AG08396 (cell line): ENCODE measurements at places on chromosomes 5 and 9.

DNA sequence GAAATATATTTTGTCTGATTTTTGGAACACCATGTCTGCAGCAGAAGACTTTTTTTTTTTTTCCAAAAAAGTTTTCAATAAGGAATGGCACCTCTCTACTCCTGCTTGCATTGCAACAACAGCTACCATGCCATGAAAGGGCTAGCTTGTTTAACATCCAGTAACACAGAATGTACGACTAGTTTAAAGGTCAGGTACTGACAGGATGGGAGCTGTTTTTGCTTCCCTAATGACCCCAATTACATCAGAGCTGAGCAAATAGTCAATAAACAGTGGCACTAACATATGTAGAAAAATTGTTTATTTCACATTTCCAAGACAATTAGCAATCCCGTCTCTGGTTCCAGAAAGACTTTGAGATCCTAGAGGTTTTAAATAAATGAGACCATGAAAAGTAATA is 693.8 kb downstream of the NR2F1-AS1 start:
- DNase-seq, result no peak

GRCh38 chr5:103295424-103295823 is 36.9 kb downstream of the MACIR start:
- DNase-seq, result no peak

DNA sequence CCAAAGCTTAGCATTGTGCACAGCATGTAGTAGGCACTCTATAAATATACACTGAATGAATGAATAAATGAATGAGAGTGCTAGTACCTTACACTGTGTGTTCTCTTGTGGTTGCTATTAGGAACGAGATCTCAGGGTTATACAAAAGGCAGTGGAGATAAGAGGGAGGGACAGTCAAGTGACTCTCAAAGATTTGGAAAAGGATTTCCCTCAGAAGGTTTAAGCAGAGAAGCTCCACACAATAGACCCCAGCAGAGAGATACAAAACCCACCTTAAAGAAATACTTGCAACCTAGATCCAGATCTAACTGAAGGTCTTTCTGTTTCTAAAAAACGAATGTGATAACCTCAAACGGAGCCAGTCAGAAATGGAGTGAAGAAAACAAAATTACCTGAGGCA is 11.8 kb upstream of the EFNA5 start:
- no peak for DNase-seq

GRCh38 chr5:17989036-17989435 is 354.8 kb downstream of the TAF11L14 start:
- no peak for DNase-seq

DNA sequence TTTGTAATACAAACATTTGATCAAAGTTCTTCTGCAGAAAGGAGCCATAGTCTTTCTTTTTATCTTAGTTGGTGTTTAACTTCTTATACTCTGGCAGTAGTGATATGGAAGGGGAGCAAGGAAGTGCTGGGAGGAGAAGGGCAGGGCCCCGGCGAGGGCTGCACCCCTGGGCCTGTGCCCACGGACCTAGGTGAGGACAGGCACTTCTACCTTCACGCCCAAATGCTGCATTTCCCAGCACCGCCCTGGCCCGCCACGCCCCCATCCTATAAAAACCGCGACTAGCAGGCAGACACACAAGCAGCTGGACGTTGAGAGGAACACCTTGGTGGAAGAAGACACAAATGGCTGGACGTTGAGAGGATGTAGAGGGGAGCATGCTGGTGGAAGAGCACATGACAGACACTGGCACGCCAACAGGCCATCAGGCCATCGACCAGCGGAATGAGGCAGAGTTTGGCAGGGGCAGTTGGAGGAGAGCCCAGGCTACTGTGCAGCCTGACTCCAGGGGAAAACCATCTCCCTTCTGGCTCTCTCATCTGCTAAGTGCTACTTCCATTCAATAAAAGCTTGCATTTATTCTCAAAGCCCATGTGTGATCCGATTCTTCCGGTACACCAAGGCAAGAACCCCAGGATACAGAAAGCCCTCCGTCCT is 81.5 kb upstream of the C9orf72 start:
- no peak for DNase-seq

DNA sequence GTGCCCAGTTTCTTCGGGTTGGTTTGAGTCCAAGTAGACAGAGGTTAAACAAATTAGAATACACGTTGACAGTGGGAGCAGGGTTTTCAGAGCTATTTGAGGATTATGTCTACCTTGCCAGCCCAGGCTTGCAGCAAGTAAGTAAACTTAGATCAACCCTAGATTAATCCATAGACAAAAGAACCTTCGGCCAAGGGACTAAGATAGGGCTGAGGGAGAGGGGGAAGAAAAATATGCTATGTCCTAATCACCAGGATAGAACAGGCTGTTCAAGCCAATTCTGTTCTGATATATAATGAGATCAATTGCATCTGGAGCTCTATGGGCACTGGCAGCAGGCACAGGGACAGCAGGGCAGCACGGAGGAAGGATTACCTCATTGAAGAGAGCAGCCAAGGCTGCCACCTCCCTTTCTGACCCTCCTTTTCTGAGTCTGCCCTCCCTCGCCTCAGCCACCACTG is 377.7 kb downstream of the PIK3R1 start:
- no peak for DNase-seq

DNA sequence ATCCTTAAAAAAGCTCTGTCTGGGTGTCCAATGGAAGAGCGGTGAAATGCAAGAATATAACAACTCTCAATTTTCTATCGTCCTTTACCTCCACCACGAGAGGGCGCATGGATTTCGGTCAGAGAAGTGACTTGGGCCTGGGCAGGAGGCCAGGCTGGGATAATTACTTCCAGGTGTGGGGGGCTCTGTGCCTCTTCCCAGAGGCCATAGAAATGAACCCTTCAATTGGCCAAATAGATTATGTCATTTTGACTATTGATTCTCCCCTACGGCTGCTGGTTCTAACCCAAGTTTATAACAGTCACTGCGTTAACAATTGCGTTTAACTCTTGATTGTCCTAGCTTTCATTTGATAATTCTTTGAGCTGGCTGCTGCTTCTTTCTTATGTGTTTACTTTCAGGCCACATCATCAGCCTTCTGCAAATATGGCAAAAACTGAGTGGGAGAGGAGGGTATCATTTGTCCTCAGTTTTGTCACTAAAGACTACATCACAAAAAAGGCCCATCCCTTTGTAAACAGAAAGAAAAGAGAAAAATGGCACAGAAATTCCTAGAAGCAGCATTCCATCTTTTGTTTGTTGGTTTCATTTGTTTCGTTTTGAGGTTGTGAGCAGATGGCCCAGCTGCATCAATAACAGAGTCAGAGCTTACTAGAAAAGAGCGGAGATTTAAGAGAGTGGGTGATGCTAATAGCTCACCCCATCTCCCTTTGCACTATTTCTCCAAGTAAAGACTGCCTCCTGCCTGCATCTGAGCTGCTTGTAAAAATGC is 45.4 kb upstream of the ZFR start:
- DNase-seq, result peak; percentile 73

- DNase-seq, result peak; percentile 61
These were observed 30.7 kb downstream of the EXOC3 start for GRCh38 chr5:473551-474192.
